Upper lobe of left lung (tissue), 6 donors: ENCODE measurements at places on chromosomes 6 and 20.

DNA sequence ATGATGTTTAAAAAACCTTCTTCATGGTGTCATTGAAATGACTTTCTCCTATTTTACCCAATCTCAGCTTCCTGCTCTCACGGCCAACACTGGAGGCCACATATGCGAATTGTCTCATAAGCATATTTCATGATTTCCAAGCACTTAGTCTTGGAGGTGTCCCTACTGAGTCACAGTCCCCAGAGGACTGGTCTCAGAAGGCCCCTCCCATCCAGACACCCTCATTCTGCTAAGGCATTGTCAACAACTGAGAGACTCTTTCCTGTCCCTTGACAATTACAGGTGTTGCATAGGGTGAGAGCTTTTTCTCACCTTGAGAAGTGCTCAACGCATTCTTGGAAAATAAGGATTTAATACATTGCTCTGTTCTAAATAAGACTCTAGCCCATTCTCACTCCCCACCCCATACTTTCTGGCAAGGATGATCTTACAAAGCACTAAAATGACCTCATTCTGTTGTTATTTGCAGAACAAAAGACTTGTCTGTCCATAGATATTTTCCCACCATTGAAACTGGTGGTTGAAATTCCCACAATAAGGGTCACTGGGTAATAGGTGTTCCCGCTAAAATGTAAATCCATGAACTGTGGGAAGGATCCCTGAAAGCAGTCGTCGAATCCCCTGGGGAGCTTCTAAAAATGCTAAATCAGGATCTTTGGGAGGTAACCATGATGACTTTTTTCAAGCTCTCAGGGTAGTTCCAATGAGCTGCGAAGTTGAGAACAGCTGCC is 32.3 kb upstream of the SLC22A23 start:
- no peak for DNase-seq

DNA sequence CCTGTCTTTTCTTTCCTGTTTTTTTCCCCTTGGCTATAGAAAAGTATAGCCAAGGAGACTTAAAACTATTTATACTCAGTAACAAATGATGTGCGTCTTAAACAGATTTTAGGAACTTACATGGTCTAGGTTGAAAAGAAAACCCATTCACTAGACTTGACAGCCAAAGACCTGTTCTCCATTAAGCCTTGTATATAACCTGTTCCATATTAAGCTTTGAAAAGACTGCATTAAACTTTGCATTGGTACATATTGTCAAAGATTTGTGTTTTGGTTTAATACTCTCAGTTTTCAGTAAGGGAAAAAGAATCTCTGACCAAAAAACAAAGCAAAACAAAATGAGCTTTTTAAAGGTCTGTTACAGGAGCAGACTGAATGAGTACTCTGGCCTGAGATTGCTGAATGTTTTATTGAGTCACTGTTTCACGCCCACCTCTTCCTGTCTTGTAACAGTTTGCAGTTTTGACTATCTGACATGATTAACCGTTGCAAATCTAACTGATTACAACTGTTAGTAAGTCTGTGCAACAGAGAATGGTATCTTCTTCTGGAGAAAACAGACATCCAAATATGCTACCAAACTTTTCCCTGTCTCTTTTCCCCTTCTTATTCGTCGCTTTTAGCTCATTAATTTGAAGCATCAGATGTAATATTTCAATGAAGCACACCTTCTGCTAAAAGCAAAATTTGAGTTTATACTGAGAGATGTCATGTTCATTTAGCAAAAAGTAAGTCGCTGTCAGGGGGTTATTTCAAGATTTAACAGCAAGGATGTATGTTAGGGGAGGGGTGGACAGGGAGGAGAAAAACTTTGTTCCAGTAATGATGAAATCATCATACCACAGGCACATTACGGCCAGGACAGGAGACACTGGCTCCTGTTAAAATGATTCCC is 59.1 kb upstream of the SUPT3H start:
- DNase-seq, result no peak

DNA sequence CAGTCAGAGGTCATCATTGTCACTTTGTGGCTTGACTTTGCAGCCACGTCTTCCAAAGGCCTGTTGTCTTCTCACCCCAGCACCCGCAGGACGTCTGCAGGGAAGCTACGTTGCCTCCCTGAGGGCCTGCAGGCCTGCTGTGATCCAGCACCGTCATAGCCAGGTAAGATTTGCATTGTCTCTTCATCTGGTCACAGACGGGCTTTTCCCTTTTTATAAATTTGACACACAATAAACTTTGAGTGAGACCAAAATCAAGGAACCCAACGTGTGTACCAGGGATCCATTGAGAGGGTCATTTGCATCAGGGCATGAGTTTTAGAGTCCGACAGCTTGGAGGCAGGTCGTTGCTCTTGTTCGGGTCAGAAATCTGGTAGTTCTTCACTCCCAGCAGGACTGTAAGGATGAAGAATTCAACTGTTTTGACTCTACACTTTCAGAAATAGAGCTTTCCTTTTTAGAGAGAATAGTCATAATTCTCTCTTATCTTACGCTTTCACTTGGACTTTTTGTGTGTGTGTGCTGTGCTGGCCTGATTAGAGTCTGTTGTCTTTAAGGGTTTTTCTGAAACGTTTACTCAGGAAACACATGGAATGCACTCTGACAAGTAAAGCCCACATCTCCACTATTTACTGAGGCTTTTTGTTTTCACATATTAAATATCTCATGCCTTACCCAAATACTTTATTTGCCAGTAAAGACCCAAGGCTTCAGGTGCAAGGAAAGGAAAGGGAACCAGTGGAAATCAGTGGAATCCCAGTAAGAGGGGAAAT is 177.2 kb upstream of the TAB2 start:
- no peak for DNase-seq

DNA sequence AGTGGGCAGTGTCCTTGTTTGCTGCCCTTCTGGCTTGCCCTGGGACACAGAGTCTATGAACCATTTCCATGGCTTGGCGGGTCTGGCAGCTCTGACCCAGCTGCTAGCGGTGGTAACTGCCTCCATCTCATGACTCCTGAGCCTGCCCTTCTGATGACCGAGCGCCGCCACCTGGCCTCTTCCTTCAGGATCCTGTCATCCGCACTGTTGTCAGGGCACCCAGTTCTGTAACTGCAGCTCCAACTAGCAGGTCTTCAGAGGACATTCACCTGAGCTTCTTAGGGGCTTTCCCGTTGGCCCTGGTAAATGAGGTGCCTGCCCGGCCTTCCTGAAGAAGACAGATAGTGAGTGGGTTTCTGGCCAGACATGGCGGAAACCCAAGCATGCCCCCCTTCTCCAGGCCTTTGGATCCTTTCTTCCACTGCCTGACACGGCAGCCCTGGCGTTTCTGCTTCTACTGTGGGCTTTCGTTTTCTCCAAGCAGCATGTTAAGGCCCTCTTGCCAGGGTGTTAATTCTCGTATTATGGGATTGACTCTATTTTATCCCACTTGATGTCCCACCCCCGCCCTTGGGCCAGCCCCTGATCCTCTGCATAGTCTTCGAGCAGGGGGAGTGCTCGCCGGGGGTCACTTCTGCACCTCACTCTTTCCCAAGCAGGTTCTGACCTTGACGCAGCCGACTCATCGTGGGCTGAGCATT is 24.7 kb downstream of the PACSIN1 start:
- no peak for DNase-seq

DNA sequence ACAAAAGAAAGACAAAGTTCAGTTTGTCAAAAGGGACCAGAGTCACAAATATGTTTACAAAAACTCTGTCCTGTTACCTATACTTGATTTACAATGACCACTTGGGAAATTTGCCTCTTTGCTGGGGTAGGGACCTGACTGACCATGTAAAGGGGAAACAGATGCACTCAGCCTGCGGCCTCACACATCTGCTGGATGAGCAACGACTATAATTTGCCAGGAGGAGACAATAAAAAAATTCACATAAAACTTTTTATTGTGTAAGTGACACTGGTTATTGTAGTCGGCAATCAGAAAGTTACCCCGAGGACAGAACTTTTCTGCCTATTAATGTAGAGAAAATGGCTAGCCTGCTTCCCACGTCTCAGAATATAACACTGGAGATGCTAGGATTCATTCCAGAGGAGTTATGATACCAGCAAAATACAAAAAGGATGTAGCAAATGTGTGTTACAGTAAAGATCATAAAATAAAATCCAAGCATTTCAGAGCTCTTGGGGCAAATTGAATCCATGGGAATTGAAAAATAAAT is 415.4 kb upstream of the SPTLC3 start:
- no peak for DNase-seq

GRCh38 chr6:24506814-24507520 is 12.2 kb downstream of the ALDH5A1 start:
- no peak for DNase-seq

DNA sequence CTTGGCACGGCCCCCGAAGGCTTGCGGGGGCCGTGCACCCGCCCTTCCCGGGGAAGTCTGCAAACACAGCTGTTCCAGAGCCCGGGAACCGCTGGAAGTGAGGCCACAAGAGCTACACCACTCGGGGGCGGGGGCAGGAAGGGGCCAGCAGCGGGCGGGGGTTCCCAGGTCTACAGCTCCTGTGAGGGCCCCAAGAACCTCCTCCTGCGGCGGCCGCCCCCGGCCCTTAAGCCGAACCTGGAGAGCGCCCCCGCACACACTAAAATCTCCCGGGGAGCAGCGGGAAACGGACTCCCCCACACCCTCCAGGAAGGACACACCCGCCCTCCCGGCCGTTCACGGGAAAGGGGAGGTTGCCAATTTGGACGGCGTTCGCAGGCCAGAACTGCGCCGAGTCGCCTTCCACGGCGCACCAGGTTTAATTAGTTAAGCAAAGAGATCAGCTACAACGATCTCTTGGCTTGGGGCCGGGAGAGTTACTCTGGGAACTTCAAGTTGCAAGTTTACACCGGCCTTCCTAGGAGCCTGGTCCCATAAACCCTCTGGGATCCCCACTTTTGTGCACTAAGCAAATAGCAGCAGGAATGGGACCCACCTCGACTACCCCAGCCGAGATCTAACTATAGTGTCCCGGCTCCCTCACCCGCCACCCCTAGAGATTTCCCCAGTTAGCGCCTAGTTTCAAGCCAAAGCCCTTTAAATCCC is 1.7 kb downstream of the JAG1 start:
- DNase-seq, result peak; percentile 67

DNA sequence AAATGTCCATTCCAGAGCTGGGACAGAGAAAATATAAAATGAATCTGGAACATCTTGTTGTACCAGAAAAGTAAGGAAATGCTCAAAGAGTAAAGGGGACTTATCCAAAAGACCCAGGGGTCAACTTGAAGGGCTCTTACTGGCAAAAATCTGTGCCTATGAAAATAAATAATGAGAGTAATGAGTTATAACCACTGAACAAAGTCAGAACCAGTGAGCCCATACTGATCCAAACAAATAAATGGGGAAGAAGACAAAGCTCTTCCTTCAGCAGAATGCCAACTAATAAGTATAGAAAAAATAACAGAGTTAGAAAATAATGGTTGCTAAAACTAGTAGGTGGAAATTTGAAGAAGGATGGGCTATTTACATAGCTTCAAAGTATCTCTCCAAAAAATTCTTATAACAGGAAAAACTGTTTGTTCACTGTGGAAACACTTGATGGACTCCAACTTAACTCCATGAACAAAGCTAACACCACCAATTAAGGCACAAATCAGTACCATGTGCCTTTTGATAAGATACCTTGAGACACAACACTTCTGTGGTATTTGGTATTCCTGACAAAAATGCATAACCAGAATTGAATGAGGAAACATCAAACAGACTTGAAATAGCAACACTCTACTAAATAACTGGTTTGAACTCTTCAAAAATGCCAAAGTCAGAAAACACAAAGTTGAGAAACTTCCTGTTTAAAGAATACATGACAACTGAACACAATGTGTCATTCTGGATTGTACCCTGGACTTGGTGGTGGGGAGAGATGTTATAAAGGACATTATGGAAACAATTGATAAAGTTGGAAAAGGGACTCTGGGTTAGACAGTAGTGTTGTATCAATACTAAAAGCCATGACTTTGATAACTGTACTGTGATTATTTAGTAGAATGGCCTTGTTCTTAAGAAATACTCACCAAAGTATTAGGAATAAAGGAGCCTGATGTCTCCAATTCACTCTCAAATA is 197.5 kb downstream of the ISM1 start:
- DNase-seq, result no peak

- peak; percentile 40 for DNase-seq
These were observed 4.4 kb downstream of the MYLK2 start for GRCh38 chr20:31823360-31824124.

DNA sequence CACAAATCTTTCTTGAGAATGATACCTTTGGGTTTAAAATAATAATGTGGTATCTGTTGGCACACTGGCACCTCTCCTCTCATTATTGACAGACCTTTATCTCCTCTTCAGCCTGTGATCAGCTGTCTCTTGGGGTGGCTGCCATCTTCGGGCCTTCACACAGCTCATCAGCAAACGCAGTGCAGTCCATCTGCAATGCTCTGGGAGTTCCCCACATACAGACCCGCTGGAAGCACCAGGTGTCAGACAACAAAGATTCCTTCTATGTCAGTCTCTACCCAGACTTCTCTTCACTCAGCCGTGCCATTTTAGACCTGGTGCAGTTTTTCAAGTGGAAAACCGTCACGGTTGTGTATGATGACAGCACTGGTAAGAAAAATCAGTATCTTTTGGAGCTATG is 232.8 kb downstream of the GRIK2 start:
- DNase-seq, result no peak

- DNase-seq, result no peak
These were observed 37.4 kb upstream of the SNRPB2 start for GRCh38 chr20:16692442-16692841.

GRCh38 chr20:63858393-63859165 is 2.7 kb upstream of the ABHD16B start:
- DNase-seq, result peak; percentile 72

DNA sequence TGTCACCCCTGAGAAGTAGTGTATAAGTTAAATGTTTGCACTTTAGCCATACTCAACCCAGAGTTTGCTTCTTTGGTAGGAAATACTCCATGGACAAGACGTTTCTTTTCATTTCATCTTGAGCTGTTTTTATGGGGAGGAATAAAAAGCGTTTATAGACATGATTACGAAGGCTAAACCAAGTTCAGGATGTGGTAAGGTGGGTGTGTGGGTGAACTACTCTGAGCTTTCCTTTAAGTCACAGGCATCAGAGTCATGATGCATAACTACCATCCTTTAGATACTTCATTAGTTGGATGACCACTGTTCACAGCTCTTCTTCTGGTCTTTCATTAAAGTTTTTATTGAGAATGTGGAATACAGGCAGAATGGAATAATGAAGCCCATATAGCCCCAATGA is 48.9 kb downstream of the EBF4 start:
- DNase-seq, result no peak
